ENCODE measurements at places on chromosomes 12 and 14.

DNA sequence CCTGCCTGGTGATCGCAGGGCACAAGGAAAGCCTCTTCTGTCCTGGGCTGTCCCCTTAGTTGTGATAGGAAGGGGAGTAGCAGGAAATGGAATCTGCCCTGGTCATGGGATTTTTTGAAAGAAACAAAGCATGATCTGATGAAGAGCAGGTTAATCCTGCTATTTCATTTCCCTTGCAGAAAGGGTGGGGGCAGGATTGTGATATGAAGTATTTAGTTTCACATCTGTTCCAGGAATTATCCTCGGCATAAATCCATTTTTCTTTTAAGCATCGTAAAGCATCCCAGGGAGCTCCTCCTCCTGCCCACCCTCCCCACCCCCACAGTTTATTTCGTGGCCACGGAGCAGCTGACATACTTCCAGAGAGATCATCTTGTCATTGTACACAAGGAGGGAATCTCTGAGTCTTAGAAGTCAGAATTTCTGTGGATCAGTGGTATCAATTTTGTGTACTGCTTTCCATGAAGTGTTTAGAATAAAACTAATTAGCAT lies 53.1 kb downstream of the TGFB3 start:
- DNase-seq, result no peak

DNA sequence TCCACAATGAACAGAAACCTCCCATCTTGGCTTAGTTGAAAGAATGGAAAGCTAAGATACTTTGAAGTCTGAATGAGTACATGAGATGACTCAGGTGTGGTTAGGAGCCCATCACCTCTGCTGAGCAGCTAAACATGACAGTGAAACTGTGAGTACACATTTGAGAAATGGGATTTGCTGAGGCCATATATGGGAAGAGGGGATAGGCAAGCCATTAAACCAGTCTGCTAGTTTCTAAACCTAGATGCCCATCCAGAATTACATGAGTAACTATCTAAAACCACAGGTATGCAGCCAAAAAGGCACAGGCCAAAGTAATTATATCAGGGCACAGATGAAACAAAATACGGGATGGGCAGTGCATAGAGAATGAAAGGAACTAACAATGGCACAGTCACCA lies 41.2 kb downstream of the NKX2-1 start:
- DNase-seq, result no peak

GRCh38 chr14:95538801-95539509 lies 4.1 kb downstream of the GLRX5 start:
- no peak for DNase-seq

DNA sequence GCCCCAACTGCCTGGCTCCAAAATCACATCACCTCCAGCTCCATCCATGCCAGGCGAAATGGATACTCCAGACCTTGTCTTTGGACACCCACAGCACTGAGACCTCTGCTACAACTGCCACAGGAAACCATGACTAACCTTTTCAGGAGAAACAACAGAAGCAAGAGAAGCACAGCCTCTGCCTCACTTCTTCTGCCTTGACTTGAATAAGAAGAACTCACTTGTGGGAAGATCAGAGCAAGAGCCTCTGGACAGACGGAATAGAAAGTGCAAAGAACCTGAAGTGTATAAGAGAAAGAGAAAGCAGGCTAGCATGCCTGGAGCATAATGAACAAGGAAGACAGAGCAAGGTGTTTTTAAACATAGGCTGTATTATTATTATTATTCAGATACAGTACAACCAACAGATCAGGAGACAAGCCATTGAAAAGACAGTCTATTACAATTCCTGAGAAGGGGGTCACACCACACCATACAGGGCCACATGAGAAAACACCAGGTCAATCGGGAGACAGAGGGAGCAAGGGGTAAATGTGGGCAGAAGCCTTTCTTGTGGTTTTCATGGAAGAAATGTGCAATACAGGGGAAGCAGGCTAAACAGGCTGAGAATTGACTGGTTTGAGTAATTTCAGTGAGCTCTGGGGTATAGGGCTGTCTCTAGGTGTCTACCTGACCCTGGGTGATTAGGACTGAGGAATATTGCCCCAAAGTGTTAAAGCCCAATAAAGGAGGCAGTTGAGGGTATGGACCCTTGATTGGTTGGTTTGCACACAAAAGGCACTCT lies 7.4 kb upstream of the OR10P1 start:
- DNase-seq, result no peak

DNA sequence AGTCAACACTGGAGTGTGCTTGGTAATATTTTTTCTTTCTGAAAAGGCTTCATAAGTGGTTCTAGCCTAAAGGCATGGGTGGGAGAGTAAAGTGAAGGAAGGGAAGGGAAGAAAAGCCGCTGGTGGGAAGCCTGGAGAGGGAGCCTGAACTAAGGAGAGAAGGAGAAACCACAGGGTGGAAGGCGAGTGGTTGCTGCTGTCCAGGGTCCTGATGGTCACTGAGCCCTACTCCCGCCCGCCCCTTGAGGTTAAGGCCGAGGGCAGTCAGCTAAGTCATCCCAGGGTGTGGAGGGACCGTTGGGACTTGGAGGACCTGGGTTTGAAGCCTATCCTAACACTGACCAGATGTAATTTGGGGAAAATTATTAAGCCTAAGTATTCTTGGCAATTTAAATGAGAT lies 189.1 kb downstream of the PIWIL1 start:
- DNase-seq, result no peak

DNA sequence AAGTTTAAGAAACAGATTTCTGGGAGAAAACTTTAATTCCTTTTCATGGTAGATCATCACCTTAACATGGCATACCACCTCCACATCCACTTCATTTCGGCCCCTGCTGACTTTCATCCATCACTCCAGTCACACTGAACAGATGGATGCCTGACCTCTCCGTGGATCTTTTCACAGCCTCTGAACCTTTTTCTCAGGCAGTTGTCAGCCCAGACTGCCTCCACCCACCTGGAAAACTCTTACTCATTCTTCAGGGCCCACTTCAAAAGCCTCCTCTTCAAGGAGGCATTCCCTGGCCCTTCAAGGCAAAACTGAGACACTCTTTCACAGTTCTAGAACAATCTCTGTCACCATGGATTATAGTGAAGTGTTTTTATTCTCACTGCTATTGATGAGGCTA lies 52.9 kb downstream of the GXYLT1 start:
- DNase-seq, result no peak

GRCh38 chr12:124742678-124743077 lies 121.0 kb downstream of the SCARB1 start:
- no peak for DNase-seq

GRCh38 chr14:71648725-71649124 lies 283.5 kb upstream of the RGS6 start:
- DNase-seq, result no peak

GRCh38 chr14:94330857-94331256 lies 7.7 kb upstream of the SERPINA6 start:
- no peak for DNase-seq

GRCh38 chr12:110796952-110797351 lies 49.8 kb upstream of the CCDC63 start:
- DNase-seq, result no peak

DNA sequence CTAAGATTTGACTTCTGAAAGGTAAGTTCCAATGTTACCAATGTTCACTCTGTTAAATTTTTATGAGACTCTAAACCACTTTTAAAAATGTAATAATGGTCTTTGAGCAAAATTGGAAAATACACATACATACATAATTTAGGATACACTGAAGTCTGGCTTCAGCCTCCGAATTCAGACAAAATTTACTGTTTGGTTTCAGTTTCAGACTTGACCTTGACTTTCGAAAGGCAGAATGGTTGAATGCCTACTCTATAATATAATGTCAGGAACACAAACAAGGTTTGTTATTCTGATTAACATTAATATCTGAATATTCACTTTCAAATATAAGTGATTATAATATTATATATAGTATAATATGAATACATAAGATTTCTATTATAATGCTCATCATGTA lies 74.1 kb upstream of the KRAS start:
- no peak for DNase-seq

DNA sequence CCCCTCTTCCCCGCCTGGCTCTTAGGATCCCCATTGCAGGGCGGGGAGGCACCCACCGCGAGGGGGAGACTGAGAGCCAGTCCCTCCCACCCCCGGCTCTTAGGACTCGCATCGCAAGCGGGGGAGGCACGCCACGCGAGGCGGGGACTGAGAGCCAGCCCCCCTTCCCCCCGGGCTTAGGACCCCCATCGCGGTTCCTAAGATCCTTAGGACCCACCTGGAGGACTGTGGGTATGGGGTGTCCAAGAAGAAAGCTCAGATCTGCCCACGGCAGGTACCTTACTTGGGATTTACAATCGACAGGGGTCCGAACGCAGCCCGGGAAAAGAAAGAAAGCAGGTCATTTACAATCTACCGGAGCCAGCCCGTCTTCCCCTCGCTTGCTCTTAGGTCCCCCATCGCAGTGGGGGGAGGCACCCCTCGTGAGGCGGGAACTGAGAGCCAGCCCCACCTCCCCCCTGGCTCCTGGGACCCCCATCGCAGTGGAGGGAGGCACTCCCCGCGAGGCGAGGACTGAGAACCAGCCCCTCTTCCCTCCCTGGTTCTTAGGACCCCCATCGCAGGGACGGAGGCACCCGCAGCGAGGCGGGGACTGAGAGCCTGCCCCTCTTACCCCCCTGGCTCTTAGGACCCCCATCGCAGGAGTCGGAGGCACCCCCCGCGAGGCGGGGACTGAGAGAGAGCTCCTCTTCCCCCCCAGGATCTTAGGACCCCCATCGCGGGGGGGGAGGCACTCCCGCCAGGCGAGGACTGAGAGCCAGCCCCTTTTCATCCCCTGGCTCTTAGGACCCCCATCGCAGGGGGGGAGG lies 43.7 kb downstream of the DDX11 start:
- peak; percentile 22 for DNase-seq

- no peak for DNase-seq
Observed at GRCh38 chr14:85442996-85443395, 86.9 kb upstream of the FLRT2 start.

DNA sequence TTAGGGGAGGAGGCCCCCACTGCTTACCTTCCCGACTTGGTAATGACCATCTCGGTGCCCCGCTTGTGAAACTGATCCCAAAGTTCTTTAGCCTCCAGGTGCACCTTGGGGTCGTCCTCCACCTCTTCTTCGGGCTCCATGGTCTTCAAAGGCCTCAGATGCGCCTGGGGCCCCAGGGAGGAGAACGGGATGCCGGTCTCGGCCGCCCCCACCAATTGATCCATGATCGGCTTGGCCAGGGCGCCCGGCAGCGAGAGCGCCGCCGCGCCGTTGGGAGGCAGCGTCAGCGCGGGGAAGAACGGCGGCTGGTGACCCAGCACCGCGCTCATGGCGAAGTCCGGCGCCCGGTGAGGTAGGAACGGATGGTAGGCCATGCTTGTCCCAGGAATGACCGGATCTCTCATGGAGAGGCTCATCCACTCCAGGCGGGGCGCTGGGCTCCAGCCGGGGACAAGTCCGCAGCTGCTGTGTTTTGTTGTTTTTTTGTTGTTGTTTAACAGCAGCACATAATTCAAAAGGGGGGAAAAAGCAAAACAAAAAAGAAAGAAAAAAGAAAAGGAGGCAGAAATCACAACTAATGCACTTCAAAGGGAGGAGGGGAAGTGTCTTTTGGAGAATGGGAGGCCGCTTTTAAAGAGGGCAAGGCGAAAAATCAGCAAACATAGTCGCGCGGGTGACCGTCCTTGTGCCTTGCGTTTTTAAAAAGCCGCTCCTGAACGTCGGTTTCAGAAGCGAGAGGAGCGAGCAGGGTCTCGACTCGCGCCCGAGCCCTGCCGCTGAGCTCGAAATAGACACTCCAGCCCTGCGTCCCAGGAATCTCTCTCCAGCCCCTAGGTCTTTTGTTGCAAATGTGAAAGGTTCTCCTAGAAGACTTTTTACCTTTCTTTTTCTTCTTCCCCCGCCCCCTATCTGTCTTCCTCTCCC lies 928 bp downstream of the TBX3 start:
- DNase-seq, result no peak

- DNase-seq, result no peak
Observed at GRCh38 chr12:5008661-5009060, 35.0 kb upstream of the KCNA5 start.

GRCh38 chr12:42887657-42888056 lies 298.1 kb upstream of the PRICKLE1 start:
- no peak for DNase-seq

DNA sequence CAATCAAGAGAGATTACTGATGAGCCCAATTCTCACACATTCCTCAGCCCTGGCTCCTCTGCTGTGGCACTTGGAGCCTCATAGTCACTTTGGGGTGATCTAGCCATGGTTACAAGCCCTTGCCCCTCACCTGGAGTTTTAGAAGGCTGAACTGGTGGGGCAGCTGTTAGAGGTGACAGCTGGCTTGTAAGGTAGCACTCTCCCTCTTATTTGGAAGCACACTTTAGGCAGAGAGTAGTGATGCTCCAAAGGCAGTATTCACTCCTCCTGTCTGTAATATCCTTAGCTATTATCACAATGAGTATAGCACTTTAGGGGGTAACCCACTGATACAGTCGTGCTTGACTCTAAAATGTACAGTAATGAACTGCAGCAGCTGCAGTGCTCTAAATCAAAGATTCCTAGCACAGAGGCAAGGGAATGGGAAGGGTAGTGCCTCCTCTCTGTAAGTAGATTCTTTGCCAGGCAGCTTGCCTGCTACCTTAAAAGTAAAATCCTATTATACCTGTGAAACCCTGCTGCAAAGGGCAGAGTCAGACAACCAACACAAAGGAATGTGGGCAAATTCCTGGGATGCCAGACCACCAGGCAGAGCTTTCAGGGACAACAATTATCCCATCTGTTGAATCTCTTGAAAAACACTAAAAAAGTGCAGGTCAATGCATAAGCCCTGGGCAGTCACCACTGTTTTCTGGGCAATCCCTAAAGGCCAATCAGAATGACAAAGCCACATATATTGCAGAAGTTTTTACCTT lies 336.3 kb downstream of the NOVA1 start:
- no peak for DNase-seq

DNA sequence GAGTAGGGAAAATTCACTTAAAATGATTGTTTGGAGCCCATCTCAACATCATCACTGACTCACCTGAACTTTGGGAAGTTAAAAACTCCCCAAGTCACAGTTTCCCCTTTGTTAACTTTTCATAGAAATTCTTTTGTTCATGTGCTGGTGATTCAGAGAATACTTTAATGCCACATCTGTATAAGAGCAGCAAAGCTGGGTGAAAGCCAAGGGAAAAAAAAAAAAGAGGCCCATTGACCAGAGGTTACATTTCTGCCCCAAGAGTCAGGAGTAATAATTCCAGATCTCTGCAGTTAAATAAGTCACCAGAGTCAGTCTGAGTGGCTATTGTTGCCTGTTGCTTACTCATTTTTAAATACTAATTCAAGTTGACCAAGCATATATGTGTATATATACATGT lies 136.4 kb upstream of the LGR5 start:
- DNase-seq, result no peak

DNA sequence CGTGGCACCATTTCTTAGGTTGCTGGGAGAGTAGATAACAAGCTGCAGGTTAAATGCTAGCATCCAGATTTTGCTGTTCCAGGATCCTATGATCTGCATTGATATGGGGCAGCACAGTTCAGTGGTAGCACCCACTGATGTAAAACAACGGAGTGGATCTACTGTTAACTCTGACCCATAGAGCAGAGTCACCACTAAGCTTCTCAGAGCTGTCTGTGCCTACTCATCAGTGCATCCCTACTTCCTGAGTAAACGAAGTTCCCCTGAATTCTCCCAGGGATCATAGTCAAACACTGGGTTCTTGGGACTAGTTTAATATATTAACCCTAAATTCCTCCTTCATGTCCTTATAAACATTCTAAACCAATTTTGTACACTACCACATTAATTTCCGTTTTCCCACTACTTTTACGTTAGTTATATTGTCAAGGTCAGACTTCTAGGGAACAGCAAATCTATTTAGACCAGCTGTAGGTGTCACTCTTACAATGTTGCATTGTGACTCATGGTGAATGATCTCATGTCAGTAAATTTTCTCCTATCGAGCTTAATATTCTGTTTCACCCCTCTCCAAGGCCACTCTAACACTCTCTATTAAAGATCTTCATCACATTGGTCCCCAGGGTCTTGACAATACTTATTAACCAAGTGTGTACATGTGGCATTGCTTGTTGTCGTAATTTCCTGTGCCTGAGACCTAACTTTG lies 10.3 kb downstream of the RERGL start:
- no peak for DNase-seq

Measured in Jurkat, Clone E6-1 (cell line).